ENCODE measurements at places on chromosomes 13 and 19.

DNA sequence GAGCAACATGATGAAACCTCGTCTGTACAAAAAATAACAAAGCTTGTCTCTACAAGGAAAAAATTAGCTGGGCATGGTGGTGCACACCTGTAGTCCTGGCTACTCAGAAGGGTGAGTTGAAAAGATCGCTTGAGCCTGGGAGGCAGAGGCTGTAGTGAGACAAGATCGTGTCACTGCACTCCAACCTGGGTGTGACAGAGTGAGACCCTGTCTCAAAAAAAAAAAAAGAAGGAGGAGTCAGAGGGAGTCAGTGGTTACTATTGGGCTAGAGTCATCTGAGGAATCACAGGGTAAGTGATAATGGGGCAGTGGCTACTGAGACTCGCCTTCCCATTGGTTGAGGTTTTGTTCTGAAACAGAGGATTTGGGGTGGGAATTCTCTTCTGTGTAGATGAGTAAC is 1.9 kb upstream of the GPI start:
- no peak for DNase-seq

- DNase-seq: no peak
Observed at GRCh38 chr13:34513526-34513925, 428.5 kb upstream of the NBEA start.

DNA sequence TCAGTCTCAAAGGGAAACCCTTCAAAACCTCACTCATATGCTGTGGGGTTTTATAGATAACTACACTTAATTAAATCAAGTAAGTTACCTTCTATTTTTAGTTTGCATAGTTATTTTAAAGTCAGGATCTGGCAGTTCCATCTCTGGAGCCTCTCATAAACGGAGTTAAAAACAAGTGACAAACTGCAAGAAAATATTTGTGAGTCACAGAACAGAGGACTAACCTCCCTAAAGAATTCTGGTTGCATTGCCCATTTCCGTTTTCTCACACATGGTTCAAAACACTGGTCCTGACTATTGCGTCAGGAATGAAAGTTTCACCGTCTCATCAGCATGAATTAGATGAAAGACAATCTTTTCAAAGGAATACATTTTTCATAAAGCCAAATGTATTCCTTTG is 10.6 kb downstream of the RXFP2 start:
- DNase-seq: no peak

DNA sequence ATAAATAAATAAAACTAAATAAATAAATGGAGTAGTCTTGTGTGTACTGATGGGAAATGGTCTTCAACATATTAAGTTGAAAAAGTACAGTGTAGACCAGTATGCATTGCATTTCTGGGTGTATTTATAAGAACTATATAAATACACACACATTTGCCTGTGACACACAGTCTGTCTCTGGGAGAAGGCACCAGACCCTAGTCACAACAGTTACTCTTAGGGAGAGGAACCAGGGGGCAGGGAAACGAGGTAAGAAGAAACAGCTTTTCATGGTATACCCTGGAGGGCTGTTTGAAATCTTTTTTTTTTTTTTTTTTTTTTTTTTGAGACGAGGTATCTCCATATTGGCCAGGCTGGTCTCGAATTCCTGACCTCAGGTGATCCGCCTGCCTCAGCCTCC is 2.8 kb upstream of the S1PR2 start:
- no peak for DNase-seq

- no peak for DNase-seq
Observed at GRCh38 chr19:31784671-31785101, 435.4 kb upstream of the TSHZ3 start.

- DNase-seq: no peak
Observed at GRCh38 chr19:46840498-46840942, 10.1 kb downstream of the AP2S1 start.

DNA sequence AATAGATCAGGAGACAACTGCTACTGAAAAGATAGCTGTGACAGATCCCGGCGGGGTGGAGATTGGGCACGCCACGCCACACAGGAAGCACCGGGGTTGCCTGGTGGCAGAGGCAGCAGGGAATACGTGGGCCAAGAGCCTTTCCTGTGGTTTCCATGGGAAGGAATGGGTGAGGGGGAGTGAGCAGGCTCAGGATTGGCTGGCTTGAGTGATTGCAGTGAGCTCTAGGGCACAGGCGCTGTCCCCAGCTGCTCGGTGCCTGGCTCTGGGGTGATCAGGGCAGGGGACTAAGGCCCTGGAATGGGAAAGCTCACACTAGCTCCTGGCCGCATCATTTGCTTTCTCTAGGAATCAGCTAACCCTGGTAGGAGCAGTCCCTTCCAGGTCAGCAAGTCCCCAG is 166.1 kb downstream of the USP12 start:
- DNase-seq: no peak

DNA sequence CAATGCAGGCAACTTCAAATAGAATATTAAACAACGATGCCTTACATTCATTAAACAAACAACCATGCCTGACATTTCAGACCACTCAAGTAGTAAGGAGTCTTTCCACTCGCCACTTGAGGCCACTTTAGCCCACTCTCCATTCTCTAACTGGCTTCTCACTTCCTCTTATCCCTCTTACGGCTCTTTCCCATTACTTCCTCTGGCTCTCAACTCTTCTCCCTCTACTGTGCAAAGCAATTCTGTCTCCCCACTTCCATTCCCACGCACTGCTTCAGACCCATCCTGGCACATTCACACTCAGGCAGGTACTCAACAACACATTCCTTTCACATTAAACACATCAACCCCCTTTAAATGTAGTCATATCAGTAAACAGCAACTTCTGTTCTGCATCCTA is 229.8 kb upstream of the IPO5 start:
- DNase-seq: no peak

DNA sequence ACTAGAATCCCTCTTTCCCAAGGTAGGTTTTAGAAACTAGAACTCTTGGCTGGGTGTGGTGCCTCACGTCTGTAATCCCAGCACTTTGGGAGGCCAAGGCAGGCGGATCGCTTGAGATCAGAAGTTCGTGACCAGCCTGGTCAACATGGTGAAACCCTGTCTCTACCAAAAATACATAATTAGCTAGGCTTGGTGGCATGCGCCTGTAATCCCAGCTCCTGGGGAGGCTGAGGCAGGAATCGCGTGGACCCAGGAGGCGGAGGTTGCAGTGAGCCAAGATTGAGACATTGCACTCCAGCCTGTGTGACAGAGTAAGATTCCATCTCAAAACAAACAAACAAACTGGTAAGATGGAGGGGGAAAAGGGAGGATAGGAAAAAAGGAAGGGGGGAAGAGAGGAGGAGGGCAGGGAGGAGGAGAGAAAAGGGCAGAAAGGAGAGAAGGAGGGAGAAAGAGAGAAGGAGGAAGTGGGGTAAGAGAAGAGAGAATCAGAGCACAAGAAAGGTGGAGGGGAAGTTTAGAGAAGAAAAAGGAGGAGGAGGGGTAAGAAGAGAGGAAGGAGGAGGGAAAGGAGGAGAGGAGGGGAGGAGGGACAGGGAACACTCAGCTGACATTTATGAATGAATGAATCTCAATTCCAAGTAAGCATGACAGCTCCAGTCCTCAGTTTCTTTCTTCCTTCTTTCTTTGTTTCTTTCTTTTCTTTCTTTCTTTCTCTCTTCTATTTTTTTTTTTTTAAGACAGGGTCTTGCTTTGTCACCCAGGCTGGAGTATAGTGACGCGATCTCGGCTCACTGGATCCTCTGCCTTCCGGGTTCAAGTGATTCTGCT is 2.6 kb upstream of the SLC27A1 start:
- no peak for DNase-seq

DNA sequence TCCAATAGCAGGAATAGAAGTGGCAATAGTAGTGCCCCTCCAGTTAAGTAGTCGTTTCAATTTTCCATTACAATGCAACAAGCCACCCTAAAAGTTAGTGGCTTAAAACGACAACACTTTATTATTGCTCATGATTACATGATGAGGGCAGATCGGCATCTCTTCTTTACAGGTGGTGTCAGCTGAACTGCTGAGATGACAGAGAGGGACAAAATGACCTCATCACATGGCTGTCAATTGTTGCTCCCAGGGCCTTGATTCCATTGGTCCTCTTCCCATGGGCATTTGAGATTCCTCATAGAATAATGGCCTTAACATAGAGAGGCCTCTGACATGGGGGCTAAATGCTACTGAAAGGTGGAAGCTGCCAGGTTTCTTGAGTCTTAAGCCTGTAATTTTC is 679.8 kb upstream of the KLHL1 start:
- DNase-seq: no peak

- no peak for DNase-seq
Observed at GRCh38 chr19:45793876-45794275, 1.2 kb upstream of the DMWD start.

DNA sequence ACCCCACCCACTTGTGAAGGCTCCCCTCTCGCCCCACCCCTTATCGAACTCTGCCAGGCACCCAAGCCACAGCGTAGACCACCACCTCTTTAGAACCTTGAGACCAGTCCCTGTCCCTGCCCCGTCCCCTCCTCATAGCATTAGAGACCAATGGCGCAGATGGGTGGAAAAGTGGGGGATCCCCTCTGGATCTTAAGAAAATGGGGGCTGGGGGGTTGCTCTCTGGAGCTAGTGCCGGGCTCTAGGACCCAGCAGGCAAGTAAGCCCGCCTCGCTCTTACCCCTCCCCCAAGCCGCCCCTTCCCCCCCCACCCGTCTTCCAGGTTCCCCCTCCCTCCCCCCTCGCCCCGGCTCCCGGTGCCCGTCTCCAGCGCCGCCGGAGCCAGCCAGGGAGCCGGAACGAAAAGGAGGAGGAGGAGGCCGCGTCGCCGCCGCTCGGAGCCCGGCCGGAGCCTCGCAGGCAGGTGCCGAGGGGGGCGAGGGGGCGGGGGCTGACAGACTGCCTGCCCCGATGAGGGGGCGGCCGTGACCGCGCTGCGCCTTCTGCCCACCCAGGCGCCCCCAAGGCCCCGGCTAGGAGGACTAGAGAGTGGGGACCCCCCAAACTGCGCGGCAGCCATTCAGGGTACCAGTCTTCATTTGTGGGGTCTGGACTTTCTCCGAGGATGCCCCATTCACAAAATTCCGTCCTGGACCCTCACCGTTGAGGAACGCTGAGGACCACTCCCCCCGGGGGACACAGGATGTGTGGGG is at the start of gene SPRED3:
TSS of gene SPRED3 (plus strand) at position 349 of the 752 bp plus-strand sequence. CDS start 1,606 bp downstream, outside the sequence.
- DNase-seq: no peak

DNA sequence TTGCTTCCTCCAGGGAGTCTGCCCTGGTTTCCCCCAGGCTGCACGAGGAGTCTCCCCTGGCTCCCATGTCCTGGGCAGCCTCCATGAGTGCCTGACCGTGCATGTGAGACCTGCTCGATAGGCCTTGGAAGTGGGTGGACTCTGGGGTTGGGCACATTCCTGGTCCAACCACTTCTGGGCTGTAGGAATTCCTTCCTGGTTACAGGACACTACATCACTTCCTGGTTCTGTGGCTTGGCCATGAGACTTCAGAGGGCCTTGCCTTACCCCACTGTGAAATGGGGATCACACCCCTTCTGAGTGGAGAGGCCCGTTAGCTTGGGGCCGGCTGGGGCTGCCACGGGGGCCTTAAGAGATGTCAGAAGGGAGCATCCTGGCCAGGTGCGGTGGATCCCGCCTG is 4.0 kb upstream of the ZNF628 start:
- DNase-seq: no peak

GRCh38 chr13:53241891-53242348 is 213.3 kb downstream of the OLFM4 start:
- no peak for DNase-seq

DNA sequence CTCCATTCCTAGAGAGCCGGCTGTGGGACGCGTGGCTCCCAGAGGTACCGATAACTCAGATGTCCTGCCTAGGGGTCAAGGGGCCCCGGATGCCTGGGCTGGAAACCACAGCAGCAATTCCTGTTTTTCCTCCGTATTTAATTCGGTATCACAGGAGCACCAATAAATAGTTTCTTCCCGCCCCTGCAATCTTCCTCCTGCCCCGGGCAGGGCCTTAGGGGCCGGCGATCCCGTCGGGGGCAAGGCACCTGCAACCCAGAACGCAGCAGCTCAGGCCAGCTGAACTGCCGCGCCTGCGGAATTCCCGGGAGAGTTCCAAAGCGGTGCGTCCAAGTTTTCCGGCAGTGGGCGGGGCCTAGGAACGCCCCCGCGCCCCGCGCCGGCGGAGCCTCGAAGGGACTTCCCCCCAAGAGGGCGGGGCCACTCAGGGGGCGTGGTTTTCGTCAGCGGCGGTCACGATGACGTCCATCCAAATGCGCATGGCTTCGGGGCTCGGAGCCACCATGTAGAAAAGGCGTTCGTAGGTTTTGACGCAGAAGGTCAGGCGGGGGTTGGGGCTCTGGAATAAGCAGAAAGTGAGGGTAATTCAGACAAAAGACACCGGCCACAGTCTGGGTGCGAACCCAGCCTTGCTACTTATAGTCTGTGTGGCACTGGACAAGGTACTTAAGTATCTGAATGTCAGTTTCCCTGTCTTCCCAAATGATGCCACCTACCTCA is 9.7 kb upstream of the LYPD3 start:
- peak; percentile 90 for DNase-seq

DNA sequence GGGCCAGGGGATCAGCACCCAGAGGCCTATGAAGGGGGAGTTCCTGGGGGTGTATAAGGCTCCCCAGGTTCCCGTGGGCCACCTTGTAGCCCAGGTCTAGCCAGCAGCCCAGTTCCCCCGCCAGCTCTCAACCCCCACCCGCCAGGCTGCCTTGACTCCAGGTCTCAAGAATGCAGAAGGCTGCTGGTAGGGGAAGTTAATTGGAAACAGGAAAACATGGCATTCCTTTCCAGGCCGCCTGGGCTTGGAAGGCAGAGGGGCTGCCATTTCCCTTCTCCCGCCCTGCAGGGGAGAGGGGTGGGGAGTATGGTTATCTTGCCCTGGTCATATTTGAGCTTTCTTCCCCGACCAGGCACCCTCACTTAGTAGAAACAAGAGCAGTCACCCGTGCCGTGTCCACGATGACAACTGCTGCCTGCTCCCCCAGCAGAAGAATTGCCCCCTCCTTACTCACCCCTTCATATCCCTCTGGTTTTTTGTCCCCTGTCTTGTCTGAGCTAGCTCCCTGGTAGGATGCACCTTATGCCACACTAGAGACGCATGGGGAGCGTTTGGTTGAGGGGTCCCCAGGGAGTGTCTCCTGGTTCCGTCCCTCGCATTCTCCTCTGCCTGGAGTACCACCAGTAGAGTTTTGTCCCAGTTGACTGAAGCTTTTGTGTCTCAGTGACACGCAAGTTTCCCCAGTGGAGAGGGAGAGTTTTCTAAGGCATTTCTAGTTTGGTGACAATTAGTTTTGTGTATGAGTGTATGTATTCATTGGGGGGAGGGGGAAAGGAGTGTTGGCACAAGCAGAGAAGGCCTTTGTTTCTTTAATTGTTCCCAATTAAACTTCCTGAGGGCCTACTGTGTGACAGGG is 4.5 kb downstream of the BICRA start:
- DNase-seq: no peak

GRCh38 chr19:31110336-31110735 is 238.9 kb downstream of the TSHZ3 start:
- DNase-seq: no peak
